ENCODE measurements at places on chromosomes 16 and 17.

- no peak for DNase-seq
Measured at GRCh38 chr17:78529871-78530670, 47.1 kb downstream of the DNAH17 start.

DNA sequence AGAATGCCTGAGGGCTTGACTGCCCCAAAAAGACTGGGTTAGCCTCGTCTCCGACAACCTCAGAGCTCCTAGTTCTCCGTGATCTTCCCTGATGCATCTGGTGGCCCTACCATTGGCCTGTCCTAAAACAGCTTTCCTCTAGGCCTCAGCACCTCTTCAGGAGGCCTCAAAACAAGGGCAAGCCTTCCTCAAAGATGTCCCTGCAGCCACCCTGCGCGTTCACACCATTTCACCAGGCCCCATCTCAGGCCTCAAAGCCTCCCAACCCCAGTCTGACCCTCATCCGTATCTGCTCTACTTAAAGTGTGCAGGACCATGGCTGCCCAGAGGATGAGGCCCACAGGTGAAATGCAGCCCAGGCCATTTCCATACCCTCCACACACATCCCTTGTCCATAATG, 7.4 kb downstream of the ALOXE3 start:
- DNase-seq, result no peak

DNA sequence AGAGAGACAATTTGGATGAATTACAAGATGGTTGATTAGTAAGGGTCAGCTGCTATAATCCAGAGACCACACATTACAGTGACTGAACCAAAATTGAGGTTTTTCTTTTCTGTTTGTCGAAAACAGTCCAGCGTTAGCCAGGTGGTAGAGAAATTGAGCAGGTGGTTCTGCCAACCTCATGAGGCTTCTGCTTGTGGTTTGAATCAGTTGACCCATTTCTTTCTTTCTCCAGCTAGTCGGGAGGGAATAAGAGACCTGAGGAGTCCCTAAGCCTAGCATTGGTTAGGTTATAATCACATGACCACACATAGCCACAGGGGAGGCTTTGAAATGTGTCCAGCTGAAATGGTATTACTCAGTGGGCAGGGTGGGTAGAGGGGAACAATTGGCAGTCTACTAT, 504.6 kb downstream of the HS3ST4 start:
- DNase-seq, result no peak

GRCh38 chr16:74929636-74930035, 55.3 kb downstream of the WDR59 start:
- DNase-seq, result no peak

- DNase-seq, result no peak
Measured at GRCh38 chr16:69756705-69757104, 2.0 kb upstream of the NOB1 start.

- no peak for DNase-seq
Measured at GRCh38 chr17:39665642-39666224, 584 bp downstream of the TCAP start.

All from stimulated activated CD8-positive, alpha-beta memory T cell treated with anti-CD3 and anti-CD28 coated beads, Interleukin-4, amount 100 ng/mL, for 4 hours (primary cell).